ENCODE measurements at places on chromosomes 5 and 9.

DNA sequence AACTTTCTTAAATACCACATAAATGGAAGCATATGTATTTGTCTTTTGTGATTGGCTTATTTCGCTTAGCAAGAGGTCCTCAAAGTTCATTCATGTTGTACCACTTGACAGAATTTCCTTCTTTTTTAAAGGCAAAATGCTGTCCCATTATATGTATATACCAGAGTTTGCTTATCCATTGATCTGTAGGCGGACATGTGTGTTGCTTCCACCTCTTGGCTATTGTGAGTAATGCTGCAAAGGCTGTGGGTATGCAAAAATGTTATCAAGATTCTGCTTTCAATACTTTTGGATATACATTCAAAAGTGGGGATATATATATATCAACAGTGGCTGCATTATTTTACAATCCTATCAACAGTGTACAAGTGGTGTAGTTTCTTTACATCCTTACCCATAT is 271.0 kb downstream of the PRR16 start:
- DNase-seq, result no peak

- DNase-seq, result no peak
Measured at GRCh38 chr5:72353046-72353445, 32.9 kb downstream of the PTCD2 start.

- DNase-seq, result no peak
Measured at GRCh38 chr5:59722874-59723273, 170.7 kb downstream of the PDE4D start.

- DNase-seq, result no peak
Measured at GRCh38 chr9:30774326-30774725, 1610.1 kb upstream of the ACO1 start.

GRCh38 chr5:41747301-41747700 is 122.9 kb downstream of the OXCT1 start:
- no peak for DNase-seq

- no peak for DNase-seq
Measured at GRCh38 chr9:31078175-31078574, 1306.3 kb upstream of the ACO1 start.
